ENCODE measurements at places on chromosomes 13 and 19.

GRCh38 chr19:18340190-18340989, at the start of gene PGPEP1:
Gene PGPEP1, plus strand, starts transcription at chr19:18340598. Its CDS starts 84 bp downstream, at chr19:18340682.
- DNase-seq = no peak

DNA sequence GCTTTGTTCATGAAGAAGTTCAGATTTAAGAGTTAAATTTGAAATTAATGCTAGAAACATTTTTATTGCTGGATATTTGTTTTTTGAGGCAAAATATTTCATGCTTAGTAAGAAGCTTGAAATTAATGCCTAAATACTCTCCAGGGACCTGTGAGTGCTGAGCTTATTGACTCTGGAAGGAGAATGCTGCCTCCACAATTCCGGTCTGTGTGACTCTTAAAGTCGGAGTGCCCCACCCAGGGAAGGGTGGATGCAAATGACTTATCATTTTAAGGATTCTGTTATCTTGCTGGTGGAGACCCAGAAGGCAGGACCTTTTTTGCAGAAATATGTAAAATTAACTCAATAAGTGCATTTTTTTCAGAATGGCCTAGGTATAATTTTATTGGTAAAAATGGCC, 143.8 kb upstream of the RXFP2 start:
- no peak for DNase-seq

- DNase-seq = no peak
Measured at GRCh38 chr19:28426730-28427225, 786.2 kb downstream of the UQCRFS1 start.

- DNase-seq = peak; percentile 81
Measured at GRCh38 chr13:89401264-89401675, 1730.1 kb downstream of the SLITRK5 start.

GRCh38 chr19:5331790-5332189, 8.8 kb downstream of the PTPRS start:
- DNase-seq = no peak

DNA sequence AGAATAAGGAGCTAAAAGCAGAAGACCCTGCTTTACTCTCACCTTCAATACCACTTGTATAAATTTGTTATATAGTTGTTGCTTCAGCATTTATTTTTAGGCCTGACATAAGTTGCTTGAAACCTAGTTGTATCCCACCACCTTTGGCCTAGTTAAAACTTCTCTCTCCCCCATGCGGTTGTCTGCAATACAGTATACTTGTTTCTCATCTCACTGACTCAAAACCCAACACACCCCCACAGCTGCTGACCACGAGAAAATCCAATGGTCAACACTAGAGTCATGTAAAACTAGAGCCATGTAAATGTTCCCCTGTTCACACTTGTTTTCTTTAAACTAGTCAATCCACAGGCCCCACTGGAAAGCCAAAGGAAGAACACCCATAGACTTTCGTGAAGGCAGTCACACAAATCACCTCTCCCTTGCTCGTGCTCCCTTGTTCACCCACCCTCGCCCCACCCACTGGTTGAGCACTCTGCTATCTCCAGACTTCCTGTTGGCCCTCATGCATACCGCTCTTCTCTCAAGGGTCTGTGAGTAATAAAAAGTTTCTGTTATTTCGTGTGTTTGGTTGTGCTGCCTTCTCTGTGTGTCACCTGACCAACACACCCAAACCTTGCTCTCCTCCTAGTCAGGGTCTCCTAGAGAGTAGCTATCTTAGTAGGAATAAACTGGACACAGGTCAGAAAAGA, 12.9 kb upstream of the CCDC169 start:
- no peak for DNase-seq

- DNase-seq = no peak
Measured at GRCh38 chr13:73142071-73142470, 83.3 kb downstream of the KLF5 start.

- DNase-seq = no peak
Measured at GRCh38 chr13:111909971-111910671, 156.8 kb upstream of the SOX1 start.

DNA sequence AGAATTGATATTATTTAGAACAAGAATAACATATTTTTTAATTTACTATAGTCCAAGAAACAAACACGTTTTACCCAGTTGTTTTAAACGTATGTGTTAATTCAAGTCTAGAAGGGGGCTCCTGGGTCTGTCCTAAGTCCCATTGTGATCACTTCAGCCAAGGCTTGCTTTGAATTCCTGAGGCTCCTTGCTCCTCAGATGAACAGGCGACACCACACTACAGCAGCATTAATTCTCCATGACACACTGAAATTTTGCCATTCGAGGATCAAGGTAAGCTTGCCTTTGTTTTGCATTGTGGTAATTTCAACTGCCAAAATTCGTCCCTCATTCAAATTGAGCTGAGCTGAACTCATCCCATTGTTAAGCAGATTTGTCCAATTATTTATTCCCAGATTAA, 1442.6 kb downstream of the SLITRK5 start:
- no peak for DNase-seq

- DNase-seq = no peak
Measured at GRCh38 chr13:111319998-111320911, at the start of gene TEX29. Gene TEX29, plus strand, starts transcription at chr13:111320642. Its CDS starts 249 bp downstream, at chr13:111320891.

GRCh38 chr19:2039089-2039958, 11.7 kb downstream of the MKNK2 start:
- DNase-seq = no peak

GRCh38 chr13:75739244-75739868, 103.2 kb downstream of the LMO7 start:
- no peak for DNase-seq

GRCh38 chr19:40633207-40633606, 32.0 kb downstream of the LTBP4 start:
- DNase-seq = no peak

DNA sequence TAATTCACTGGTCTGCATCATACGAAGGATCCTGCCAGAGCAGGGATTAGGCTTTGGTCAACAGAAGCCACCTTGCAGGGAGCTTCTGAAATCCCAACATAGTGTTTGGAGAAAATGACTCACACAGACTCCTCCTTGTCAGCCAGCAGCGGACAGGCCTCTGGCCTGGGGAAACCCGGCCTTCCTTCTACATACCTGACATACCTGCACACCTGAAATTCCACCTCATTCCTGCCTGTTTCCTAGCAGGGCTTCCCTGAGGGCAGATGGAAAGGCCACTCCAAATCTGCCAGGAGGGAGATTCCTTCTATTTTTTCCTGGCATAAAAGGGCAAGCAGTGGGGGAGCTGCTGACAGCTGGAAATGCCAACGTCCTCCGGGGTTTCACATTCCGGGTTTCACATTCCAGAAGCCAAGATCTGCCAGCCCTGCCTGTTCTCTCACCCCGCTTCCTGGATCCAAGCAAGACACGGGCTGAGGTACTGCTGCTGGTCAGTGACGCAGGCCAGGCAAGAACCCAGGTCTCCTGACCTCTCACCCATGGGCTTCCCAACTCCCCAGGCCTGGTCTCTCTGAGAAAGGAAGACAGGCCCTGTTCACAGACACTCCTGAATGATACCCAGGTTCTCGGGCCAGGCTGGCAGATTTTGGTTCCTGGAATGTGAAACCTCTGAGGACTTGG, 18.2 kb upstream of the IGFL1 start:
- DNase-seq = peak; percentile 89

GRCh38 chr19:1794424-1795172, 17.5 kb downstream of the ATP8B3 start:
- DNase-seq = no peak

DNA sequence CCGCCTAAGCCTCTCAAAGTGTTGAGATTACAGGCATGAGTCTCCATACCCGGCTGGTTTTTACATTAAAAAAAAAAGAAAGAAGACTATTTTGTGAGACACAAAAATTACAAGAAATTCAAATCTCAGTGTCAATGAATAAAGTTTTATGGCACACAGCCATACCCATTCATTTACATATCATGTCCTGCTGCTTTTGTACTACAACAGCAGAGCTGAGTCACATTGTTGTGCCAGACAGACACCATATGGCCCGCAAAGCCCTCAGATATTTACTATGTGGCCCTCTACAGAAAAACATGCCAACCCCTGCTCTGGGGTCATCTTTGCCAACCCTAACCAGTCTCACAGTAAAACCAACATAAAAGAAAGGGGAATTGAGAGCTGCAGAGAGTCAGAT, 5.3 kb downstream of the SMIM7 start:
- no peak for DNase-seq

- no peak for DNase-seq
Measured at GRCh38 chr13:53079691-53080090, 51.1 kb downstream of the OLFM4 start.

DNA sequence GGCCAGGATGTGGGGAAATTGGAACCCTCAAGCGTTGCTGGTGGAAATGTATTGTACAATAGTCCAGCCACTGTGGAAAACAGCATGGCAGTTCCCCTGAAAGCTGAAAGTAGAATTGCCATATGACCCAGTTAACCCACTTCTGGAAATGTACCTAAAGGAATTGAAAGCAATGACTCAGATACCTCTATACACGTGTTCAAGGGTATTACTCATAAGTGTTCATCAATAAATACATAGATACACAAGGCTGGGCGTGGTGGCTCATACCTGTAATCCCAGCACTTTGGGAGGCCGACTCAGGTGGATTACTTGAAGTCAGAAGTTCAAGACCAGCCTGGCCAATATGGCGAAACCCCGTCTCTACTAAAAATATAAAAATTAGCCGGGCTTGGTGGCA, 71.9 kb upstream of the IRS2 start:
- peak; percentile 21 for DNase-seq

DNA sequence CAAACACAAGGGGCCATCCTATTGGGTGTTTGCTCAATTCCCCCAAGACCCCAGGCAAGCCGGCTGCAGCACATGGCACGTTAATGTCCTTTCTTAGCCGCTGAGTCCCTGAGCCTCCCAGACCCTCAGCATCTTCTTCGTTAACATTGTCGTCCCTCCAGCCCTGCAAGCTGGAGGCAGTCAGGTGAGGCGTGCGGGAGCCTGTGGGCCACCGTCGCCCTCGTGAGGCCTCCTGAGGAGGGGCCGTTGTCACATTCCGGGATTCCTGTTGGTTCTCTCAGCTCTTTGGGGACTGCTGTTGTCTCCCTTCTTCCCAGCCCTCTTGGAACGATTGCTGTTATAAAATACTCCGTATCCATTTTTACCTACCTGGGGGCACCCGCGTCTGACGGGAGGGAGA, 140.6 kb downstream of the KDM4B start:
- no peak for DNase-seq

DNA sequence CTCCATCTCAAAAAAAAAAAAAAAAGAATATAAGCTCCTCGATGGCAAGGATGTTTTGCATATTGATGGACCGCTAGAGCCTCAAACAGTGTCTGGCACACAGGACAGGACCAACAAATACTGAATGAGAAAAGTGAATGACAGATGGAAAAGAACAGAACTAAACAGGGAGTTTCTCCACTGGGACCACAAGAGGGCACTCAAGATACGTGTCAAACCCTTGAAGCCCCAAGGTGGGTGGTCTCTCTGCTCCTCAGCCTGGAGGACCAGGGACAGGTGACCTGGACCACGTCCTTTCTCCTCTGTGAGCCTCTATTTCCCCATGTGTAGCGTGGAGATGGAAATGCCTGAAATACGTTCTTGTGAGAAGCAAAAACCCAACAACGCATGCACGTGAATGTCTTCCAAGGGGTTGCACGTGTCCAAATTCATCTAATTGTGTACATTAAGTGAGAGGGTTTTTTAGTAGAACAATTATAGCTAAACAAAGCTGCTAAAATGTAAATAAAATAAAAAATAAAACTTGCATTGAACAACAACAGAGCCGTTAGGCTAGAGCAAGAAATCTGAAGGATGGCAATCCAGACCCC, 5.7 kb upstream of the CDC42EP5 start:
- DNase-seq = peak; percentile 55

GRCh38 chr19:4186087-4186993, 3.9 kb downstream of the ANKRD24 start:
- DNase-seq = peak; percentile 86
